Ovary (tissue), 10 donors: ENCODE measurements at places on chromosomes 13 and 19. TPM values are rescaled to one million over a fixed set of nuclear protein-coding genes. Genes with fewer than 3 reads are reported as not detected.

- DNase-seq = no peak
- peaks cover 4% of the 10 kb centered on the region for H3K4me1 ChIP-seq
- H3K36me3 ChIP-seq = no peaks in the 10 kb centered on the region
- peak overlapping the region; percentile 27 for H3K27ac ChIP-seq
Observed at GRCh38 chr19:36009633-36010379, 1.2 kb upstream of the SYNE4 start.

- H3K4me1 ChIP-seq = no peaks in the 10 kb centered on the region
- no peak for DNase-seq
- H3K27ac ChIP-seq = no peak overlapping the region
- H3K36me3 ChIP-seq = no peaks in the 10 kb centered on the region
- no peak overlapping the region for H3K4me3 ChIP-seq
Observed at GRCh38 chr19:50569938-50570540, 1.8 kb upstream of the LRRC4B start.

- no peak overlapping the region for H3K27ac ChIP-seq
- H3K27me3 ChIP-seq = no peaks in the 10 kb centered on the region
- H3K36me3 ChIP-seq = no peaks in the 10 kb centered on the region
- no peak for DNase-seq
- H3K4me1 ChIP-seq = peaks cover 5% of the 10 kb centered on the region
- no peak overlapping the region for H3K4me3 ChIP-seq
Observed at GRCh38 chr13:41455725-41456419, 1.5 kb upstream of the RGCC start.

- no peaks in the 10 kb centered on the region for H3K27me3 ChIP-seq
- peaks cover 5% of the 10 kb centered on the region for H3K4me1 ChIP-seq
- no peak overlapping the region for H3K4me3 ChIP-seq
- DNase-seq = no peak
- H3K27ac ChIP-seq = no peak overlapping the region
- H3K36me3 ChIP-seq = no peaks in the 10 kb centered on the region
Observed at GRCh38 chr19:45816236-45817009, 1.3 kb upstream of the RSPH6A start.

GRCh38 chr19:45955905-45956608 is 17.6 kb downstream of the NOVA2 start:
- no peak for DNase-seq
- H3K36me3 ChIP-seq = no peaks in the 10 kb centered on the region
- H3K4me1 ChIP-seq = no peaks in the 10 kb centered on the region

GRCh38 chr19:12825254-12826131 is 8.9 kb downstream of the RTBDN start:
- no peak for DNase-seq
- H3K36me3 ChIP-seq = no peaks in the 10 kb centered on the region
- H3K27ac ChIP-seq = no peak overlapping the region
- no peaks in the 10 kb centered on the region for H3K27me3 ChIP-seq

DNA sequence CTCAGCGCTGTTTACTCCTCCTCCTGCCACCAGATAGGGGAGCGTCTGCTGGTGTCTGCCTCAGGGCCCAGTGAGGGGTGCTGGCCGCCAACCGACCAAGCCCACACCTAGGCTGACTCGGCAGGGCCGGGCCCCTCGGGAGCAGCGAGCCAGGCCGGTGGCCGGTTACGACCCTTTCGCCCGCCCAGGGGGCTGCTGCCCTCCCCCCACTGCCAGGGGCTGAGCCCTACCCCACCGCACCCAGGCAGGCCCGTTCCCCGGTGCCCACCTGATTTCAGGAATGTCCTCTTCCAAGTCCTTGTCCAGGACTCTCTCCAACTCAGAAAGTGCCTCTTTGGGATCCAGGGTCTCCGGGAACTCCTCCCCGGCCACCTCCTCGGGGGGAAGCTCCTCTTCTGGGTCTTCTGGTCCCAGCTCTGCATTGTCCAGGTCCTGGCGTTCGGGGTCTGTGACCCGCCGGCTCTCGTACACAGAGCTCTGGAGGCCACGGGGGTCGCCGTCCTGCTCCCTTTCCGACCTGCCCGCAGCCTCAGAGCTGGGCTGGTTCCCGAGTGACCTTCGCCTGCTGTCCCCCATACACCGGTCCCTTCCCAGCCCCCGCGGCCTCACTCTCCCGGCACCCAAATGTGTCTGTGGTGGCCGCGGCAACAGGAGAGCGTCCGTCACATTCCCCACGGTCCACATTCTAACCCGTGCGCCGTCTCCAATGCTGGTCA is 31.0 kb upstream of the MIER2 start:
- peaks cover 2% of the 10 kb centered on the region for H3K4me1 ChIP-seq
- H3K36me3 ChIP-seq = no peaks in the 10 kb centered on the region
- DNase-seq = no peak
- no peak overlapping the region for H3K4me3 ChIP-seq
- H3K27me3 ChIP-seq = no peaks in the 10 kb centered on the region

DNA sequence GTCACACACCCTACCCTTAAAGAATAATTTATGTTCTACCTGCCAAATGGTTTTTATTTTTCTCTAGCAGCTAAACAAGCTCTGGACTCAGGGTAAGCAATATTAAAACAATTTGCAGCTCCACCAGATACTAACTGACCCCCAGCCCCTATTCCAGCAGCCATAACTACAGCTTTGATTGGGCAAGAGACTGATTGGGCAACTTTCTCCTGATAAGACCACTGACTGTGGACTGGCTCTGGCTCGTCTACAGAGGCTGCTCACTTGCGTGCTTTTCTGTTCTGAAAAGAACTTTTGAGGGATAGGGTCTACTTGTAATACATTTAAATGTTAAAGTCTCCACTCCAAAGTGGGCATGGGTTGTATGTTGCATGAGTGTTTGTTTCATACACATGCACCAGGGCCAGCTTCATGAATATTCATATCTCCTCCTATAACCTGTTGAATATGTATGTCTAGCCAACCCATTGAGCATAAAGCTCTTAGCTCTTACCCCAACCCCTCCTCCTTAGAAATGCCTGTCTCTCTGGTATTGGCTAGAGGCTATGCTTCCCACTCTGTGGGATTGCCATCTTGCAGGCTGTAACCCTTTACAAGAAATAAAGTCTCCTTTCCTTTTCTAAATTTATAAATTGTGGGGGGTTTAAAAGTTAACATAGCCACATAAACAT is 19.9 kb downstream of the OR7A5 start:
- DNase-seq = no peak
- no peak overlapping the region for H3K27ac ChIP-seq
- no peaks in the 10 kb centered on the region for H3K27me3 ChIP-seq
- no peak overlapping the region for H3K4me3 ChIP-seq
- no peaks in the 10 kb centered on the region for H3K36me3 ChIP-seq

DNA sequence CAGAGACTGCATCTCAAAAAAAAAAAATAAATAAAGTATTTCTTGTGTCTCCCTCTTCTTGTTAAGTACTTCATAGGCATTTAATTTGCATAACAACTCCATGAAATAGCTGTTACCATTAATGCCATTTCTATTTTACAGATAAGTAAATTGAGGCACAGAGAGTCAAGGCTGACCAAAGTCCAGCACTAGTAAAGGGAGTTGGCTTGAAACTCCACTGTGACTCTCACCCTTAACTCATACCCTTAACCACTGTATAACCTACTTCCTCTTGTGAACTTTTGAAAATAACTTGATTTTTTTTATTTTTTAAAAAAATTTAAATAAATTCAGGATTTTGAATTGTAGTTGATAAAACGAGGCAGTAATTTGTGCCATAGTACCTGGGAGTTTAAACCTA is 6.0 kb downstream of the GPATCH1 start:
- DNase-seq = no peak
- no peak overlapping the region for H3K4me3 ChIP-seq
- H3K27ac ChIP-seq = no peak overlapping the region
- no peaks in the 10 kb centered on the region for H3K27me3 ChIP-seq

- H3K4me3 ChIP-seq = no peak overlapping the region
- peaks cover 21% of the 10 kb centered on the region for H3K4me1 ChIP-seq
- H3K27ac ChIP-seq = no peak overlapping the region
- no peak for DNase-seq
Observed at GRCh38 chr19:46488551-46488950, 7.1 kb downstream of the PNMA8B start.

DNA sequence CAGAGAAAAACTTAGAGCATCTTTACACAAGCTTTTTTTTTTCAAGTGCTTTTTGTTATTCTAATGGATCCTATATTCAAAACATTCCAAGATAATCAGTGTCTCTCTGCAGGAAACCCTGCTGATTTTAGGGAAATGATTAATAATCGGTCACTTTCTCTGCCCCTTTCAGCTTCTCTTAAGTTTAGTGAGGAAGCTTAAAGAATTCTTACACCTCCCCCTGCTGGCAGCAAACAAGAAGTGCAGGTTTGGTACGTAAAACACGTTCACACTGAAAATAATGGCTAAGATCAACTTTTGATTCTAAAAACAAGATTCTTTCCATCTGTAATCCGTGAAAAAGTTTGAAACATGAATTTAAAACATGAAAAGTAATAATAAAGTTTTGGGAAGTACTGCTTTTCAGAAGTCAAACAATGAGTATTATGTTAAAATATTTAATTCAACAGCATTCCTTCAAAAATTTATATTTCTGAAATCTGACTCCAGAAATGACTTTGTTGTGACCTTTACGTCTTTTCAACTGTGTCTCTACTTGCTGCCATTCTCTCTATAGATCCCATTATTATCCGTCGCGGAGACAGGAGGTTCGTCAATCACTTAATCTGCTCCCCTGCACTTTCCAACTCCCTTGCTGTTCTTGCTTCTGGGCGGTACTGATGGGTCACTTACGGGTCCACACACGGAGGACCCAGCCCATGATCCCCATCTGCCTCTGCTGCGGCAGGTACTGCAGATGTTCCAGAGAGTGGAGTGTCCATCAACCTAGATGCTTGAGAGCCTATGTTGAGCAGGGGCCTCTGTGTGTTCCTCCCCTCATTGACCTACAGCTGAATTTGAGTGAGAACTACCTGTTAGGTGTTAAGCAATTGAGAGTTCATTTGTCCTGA is 203.1 kb upstream of the EDNRB start:
- no peaks in the 10 kb centered on the region for H3K4me1 ChIP-seq
- H3K27me3 ChIP-seq = no peaks in the 10 kb centered on the region
- peak overlapping the region; percentile 3 for H3K4me3 ChIP-seq
- H3K27ac ChIP-seq = no peak overlapping the region
- no peaks in the 10 kb centered on the region for H3K36me3 ChIP-seq
- DNase-seq = no peak

DNA sequence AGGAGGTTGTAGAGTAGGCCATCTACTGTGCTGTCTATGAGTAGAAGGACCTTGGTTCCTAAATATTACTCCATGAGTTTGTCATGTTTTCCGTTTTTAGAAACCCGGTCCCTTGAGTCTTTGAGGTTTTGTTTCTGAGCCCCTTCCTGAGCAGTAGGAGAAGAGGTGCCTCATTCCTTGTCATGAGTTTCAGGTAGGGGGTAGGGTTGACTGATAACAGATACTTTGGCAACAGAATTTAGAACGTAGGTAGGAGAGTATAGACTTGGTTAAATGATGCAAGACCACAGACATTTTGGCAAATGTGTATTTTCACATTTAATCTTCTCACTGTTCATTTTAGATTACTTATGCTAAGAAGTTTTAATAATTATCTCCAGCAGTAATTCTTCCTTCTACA is 24.6 kb downstream of the LMO7 start:
- no peak overlapping the region for H3K27ac ChIP-seq
- H3K4me3 ChIP-seq = no peak overlapping the region
- H3K27me3 ChIP-seq = no peaks in the 10 kb centered on the region
- DNase-seq = no peak

DNA sequence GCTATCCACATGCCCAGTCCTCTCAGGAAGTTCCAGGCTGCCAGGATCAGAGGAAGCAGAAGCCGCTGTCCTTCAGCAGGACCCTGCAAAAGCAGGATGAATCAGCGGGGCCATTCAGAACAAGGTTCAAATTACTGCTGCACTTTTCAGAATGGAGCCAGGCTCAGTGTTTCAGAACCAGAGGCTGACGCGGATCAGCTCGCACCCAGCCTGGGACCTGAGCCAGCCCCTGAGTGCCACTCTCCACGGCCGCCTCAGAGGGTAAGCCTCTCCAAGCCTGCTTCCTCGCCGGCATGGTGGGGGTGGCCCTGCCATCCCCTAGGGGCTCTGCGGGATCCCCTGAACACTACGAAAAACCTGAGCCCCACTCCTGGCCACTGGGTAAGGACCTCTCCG is 24.7 kb downstream of the RASA3 start:
- no peak for DNase-seq
- no peak overlapping the region for H3K4me3 ChIP-seq
- no peaks in the 10 kb centered on the region for H3K36me3 ChIP-seq

DNA sequence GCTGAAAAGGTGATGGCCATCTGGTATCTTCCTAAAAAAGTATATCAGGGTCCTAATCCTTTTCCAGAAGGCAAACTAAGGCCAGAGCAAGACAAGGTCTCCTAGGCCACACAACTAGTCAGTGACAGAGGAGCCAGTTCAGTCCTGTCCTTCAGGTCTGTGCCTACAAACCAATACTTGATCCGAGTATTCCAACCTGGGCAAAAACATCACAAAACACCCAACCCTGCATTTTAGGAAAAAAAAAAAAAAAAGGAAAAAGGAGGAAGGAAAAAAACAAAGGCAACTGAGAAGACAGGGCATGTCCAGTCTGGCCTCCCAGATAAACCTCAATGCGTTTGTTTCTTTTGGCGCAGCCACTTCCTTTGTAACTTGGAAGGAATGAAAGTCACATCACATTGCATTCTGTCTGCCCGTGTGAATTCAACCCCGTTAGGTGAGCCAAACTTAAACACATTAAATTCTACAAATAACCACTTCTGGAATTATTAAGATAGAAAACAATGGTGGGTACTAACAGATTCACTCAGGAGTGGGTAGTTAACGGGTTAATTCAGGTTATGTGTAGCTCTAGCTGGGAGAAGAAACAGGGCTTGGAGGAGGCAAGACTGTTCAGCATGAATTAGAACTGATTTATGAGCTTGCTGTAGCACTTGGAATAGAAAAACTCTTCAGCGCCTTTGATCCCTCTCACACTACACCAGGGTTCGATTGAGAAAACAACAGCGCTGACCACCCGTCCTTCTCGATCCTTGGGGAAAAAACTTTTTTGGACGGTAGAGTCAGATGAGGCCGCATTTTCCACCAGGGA is 43.0 kb upstream of the HNRNPA1L2 start:
- no peak for DNase-seq
- peak overlapping the region; percentile 74 for H3K4me3 ChIP-seq
- H3K4me1 ChIP-seq = no peaks in the 10 kb centered on the region
- no peaks in the 10 kb centered on the region for H3K36me3 ChIP-seq

GRCh38 chr19:32368787-32369186 is 23.4 kb downstream of the ZNF507 start:
- H3K27me3 ChIP-seq = no peaks in the 10 kb centered on the region
- no peak for DNase-seq
- H3K36me3 ChIP-seq = no peaks in the 10 kb centered on the region

- no peaks in the 10 kb centered on the region for H3K4me1 ChIP-seq
- no peaks in the 10 kb centered on the region for H3K27me3 ChIP-seq
- H3K4me3 ChIP-seq = no peak overlapping the region
- H3K36me3 ChIP-seq = no peaks in the 10 kb centered on the region
- H3K27ac ChIP-seq = no peak overlapping the region
Observed at GRCh38 chr13:97417698-97418097, 16.3 kb upstream of the RAP2A start.

Gene ZNF132
- 5.9 TPM for polyA plus RNA-seq

Gene OR10H2
- polyA plus RNA-seq = not detected

Gene KLK4
- polyA plus RNA-seq = not detected

Gene GZMM
- not detected for polyA plus RNA-seq

Gene ZNF737
- 25.9 TPM for polyA plus RNA-seq
